NCI-H510A treated with DMSO at 0.1 percent for 48 hours (cell line): ENCODE measurements at places on chromosomes 16 and 17.

DNA sequence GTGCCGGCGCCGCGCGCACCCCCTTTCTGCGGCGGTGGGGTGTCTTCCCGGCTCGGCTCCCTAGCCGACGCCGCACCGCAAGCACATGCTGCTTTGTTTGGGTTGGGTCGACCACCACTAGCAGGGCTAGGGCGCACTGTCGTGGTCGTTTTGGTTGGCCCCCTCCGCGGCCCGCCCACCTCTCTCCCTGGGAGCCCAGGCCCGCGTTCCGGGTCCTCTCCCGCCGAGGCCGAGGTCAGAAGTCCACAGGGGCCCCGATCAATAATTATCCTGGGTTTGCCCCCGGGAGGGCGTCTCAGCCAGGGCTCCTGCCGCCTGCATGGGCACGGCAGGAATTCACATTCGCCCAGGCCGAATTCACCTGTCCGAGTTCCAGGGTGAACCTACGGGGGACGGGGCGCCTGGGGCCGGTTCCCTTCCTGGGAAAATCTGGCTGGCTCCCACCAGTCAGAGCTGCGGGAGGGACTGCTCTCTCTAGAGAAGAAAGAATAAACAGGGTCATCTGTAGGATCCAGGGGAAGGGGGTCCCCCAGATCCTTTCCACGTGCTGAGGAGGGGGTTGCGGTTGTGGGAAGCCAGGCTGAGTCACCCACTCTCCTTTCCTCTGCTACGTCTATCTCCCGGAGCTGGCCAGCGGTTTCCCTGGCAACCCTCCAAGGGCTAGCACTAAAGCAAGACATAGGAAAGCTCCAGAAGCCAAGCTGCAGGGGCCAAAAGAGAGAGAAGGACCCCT lies 584 bp upstream of the STAT5B start:
- DNase-seq = no peak

DNA sequence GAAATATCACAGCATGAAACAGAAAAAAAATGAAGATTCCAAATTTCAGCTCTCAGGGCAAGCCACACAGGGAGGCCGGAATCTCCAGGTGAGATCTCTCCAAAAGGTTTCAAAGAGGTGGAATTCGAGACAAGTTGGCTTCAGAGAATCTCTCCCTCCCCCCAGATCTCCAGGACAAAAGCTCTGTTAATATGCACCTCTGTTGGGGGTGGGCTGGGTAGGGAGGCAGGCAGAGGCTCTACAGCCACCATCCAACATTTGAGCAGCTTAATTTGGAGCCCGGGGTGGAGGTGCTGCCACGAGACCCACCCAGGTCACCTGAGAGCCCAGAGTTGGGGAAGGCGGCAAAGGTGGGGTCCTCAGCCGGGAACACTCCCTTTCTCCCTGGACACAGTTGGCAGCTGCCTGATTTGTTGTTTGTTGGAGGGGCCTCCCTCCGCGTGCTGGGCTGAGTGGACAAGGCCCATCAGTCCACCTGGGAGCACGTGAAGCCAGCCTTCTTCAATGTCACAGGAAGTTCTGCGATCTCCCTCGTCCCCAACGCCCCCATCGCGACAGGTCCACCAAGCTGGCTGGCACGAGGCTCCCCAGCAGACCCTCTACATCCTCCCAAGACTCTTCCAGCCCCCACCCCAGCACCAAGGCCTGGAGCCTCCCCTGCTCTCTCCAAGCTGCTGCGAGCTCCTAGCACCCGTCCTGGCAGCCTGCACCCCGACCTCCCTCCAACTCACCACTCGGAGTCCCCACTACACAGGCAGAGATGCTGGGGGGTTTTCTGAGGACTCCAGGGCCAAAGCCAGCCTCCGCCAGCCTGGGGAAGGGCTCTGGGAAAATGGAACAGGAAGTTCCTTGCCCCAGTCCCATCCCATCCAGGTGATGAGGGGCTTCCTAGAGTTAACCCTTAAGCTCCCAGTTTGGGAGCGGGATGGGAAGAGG lies at the start of gene ZSCAN10:
Gene ZSCAN10, minus strand, starts transcription at position 836 of the 936 bp plus-strand sequence. CDS start 6,357 bp downstream, outside the sequence.
- no peak for DNase-seq

- DNase-seq = no peak
These were observed 14.8 kb upstream of the NSRP1 start for GRCh38 chr17:30101686-30102390.

- DNase-seq = no peak
These were observed 108.5 kb downstream of the PCTP start for GRCh38 chr17:55859301-55859795.

GRCh38 chr16:56741399-56741798 lies 11.5 kb downstream of the NUP93 start:
- DNase-seq = no peak
